Regular cardiac myocyte (primary cell): ENCODE measurements at places on chromosomes 5 and 9. TPM values are rescaled to one million over a fixed set of nuclear protein-coding genes. Genes with fewer than 3 reads are reported as not detected.

LCN9 gene
- total RNA-seq = not detected in 2 replicates

IRX4 gene
- total RNA-seq = not detected in 2 replicates

GFPT2 gene
- 47.6 and 105 TPM in 2 replicates for total RNA-seq

SLC22A4 gene
- total RNA-seq = 1.2 and 2.3 TPM in 2 replicates

GRXCR2 gene
- not detected in 2 replicates for total RNA-seq

CPEB4 gene
- total RNA-seq = 23.0 and 23.7 TPM in 2 replicates

C9orf72 gene
- total RNA-seq = 4.6 and 9.6 TPM in 2 replicates
